ENCODE measurements at places on chromosomes 3 and 15.

DNA sequence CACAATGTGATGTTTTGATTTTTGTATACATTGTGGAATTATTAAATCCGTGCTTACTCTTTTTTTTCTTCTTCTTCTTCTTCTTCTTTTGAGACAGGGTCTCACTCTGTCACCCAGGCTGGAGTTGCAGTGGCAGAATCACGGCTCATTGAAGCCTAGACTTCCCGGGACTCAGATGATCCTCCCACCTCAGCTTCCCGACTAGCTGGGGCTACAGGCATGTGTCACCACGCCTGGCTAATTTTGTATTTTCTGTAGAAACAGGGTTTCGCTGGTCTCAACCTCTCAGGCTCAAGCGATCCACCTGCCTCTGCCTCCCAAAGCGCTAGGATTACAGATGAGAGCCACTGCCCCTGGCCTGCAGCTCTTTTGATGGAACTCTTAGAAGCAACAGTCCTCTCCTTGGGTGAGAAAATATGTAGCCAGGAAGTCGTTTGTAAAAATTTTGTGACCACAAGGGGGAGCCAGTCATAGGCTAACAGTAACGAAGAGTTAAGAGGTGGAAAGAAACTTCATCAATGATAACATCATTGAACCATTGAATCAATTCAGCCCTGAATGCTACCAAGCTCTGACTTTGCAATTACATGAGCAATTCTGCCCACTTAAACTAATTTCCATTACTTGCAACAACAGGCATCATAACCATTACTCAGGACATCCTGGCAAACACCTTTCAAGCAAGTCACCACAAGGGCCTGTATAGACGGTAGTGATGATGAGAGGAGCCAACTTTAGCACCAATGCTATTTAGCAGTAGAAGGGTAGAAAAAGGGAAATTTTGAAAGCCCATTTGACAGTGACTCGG is 16.7 kb upstream of the CMTM7 start:
- DNase-seq, result peak; percentile 43

GRCh38 chr15:97520689-97521088 is 439.8 kb upstream of the ARRDC4 start:
- DNase-seq, result no peak

DNA sequence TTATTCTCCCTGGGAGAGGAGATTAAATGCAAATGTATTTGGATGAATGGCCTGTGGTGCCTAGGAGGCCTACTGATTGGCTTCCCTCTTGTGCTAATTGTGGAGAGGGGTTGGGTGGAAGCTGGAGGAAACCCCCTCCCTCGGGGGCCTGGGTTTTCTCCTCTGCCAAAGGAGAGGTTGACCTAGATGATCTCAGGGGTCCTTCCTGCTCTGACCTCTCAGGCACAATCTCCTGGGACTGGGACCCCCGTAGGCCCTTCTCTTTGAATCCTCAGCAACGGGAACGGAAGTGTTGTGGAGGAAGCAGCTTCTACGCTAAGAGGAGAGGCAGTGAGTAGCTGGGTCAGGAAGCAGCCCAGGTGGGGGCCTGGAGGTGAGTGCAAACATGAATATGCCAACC is 40.5 kb upstream of the MAGEF1 start:
- DNase-seq, result no peak

- DNase-seq, result no peak
These were observed 25.0 kb downstream of the MITF start for GRCh38 chr3:69764121-69764741.

DNA sequence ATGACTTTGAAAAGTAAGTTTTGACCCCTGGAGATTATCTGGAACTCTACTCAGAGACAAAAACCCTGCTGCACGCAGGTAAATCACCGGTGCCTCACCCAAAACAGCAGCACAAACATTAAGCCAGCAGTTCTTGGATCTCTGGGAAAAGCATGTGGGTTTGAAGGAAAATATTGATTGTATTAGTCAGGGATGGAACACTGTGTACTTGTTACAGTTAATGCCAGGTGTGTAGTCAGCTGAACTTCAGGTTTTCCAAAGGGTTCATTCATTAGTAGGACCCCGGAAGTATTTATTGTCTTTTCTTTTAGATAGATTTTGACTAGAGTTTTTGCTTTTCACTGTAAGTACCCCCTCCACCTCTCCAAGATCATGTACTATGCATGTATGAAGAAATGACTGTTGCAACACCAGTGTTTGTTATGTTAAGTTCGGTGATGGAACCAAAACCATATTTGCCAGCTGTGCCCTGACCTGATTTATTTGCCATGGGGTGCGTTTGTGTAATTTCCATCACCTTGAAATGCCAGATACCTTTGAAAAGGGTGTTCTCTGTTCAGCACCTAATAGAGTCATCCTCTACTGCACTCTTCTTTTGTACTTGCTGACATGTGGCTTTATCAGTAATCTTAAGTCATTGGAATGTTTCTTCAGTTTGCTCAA is 14.5 kb downstream of the ARHGEF26 start:
- DNase-seq, result no peak

- DNase-seq, result no peak
These were observed 478.9 kb upstream of the GBE1 start for GRCh38 chr3:82240322-82240721.

GRCh38 chr3:177110895-177111294 is 86.4 kb downstream of the TBL1XR1 start:
- no peak for DNase-seq

GRCh38 chr3:24673596-24673995 is 178.9 kb upstream of the THRB start:
- no peak for DNase-seq

- DNase-seq, result no peak
These were observed 1.2 kb downstream of the CLSTN2 start for GRCh38 chr3:139935866-139936817.

- no peak for DNase-seq
These were observed 38.9 kb upstream of the GNB5 start for GRCh38 chr15:52230073-52230472.

- DNase-seq, result no peak
These were observed 591 bp upstream of the SLC25A20 start for GRCh38 chr3:48899273-48899672.

- DNase-seq, result no peak
These were observed 391.5 kb downstream of the RAP2B start for GRCh38 chr3:153553605-153553945.

DNA sequence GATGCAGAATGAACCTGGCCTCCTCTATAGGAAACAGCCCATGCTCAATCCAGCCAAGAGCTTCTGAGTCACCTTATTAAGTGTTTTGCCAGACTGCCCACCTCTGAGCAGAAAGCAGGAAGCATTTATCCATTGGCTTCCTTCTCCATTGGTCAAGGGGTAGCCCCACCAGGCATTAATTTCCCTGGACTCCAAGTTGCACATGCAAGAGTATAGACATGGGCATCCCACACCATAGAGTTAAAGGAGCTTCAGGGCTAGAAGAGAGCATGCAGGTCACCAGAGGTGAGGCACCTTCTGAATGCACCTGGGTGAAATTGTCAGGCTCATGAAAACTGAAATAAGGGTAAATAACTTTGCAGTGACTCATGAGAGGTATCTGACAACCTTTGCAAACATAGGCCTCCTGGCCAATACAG is 230.8 kb upstream of the STAC start:
- DNase-seq, result no peak

- no peak for DNase-seq
These were observed 4.0 kb downstream of the LAMP3 start for GRCh38 chr3:183158551-183159006.

DNA sequence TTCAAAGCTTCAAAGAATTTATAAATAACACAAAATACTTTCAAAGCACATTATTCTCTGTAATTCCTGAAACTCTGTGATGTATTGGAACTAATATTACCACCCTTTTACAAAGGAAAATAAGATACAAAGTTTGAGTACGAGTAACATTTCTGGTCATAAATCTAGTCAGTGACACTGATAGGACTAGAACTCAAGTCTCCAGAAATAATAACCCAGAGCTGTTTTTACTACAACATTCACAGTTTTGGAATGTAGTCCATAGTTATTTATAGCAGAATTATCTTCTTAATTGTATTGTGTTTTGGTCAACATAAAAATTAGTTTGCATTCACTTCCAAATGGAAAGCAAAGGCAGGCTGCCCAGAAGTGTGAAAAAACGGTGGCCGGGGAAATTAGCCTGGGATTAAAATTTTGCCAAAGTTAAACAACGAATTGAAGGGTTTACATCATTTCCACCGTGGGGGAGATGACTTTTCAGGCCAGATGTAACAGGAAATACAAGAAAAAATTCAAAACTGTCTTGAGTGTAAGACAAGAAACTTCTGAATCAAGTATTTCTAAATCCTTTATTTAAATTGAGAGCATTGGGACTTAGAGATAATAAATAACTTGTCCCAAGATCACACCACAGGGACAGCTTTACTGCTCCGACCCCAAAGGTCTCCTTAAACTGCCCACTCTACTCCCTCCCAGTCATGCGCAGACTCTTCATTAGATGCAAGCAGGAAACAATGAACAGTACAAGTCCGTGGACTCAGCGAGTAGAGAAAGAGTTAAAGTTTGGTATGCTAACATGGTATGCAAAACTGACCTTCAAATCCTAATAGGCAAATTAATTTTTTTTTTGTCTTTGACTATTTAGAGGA is 74.3 kb upstream of the VGLL4 start:
- no peak for DNase-seq

- no peak for DNase-seq
These were observed 176.6 kb downstream of the VGLL3 start for GRCh38 chr3:86814321-86814720.

DNA sequence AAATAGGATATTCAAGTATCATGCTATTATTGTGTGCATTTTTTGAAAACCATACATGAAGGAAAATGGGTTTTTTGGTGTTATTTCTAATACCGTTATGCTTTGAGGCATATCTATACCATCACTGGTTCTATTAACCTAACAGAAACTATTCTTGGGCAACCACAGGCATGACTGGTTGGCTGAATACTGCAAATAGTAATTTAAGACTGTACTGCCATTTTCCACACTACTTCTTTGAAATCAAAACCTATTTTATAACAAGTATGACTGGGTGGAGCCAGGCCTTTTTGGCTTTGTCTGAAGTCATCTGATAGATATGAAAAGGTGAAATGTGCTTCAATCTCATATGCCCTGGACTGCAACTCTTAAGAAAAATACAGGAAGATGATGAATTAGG is 115.1 kb downstream of the ULK4 start:
- no peak for DNase-seq

GRCh38 chr3:135690664-135691063 is 274.9 kb upstream of the PPP2R3A start:
- DNase-seq, result no peak

DNA sequence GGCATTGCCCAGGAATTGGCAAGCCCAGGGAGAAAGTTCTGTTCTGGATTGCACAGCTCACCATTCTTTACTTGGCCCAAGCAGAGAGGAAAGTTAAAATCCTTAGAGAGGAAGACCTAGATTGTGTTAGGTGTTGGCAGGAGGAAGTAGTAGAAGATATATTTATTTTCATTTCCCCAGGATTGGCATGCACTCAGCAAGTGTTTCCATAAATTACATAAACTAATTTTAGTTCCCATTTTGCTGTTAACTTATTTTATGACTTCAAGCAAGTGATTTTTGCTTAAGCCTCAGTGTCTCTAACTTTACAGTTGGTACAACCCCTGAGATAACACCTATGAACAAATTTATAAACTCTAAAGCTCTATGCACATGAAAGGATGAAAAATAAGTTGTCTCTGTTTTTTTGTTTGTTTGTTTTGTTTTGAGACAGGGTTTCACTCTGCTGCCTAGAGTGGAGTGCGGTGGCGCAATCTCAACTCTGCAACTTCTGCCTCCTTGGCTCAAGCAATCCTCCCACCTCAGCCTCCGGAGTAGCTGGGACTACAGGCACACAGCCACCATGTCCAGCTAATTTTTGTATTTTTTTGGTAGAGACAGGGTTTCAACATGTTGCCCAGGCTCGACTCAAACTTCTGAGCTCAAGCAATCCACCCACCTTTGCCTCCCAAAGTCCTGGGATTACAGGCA is 31.2 kb upstream of the TOP2B start:
- DNase-seq, result no peak

DNA sequence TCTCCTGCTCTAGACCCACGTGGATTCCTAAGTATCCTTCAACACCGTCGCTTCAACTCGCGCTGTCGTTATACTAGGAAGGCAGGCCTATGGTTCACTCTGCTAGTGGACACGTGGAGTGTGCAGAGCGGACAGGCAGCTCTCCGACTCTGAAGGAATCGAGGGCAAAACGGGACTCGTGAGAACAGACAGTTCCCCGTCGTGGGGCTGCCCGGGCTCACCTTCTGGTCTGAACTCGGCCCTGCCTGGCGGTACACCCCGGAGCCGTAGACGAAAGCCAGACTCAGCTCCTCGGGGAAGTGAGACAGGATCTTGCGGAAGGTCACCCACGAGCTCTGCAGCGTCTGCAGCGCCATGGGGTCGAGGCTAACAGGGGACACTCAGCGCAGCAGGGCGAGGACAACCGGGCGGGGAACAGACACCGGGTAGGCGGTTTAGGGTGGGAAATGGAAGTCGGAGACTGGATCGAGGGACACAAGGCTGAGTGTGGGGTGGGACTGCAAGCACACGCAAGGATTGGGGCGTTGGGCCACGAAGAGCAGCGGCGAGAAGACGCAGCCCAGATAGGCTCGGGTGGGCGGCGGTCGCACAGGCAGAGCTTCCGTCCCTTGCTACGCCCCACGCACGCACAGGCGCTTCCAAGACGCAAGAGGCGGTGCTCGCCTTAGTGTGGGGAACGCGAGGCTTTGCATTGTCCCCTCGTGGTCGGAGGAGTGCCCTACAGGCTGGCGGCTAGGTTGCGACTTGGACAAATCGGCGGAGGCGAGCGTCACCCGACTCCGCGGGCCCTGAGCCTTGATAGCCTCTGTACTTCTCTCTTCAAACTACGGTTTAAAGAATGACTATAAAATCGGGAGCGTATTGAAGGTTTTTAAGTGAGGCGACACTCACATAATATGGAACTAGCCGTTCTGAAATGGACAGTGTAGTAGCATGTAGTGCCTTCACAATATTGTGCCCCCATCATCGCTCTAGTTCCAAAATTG is at the start of gene TAMM41:
TSS of gene TAMM41 (minus strand) at position 605 of the 986 bp plus-strand sequence. CDS start at position 356, 249 bp downstream.
- DNase-seq, result peak; percentile 84

GRCh38 chr3:133998691-133999241 is 31.0 kb downstream of the SLCO2A1 start:
- DNase-seq, result no peak

- DNase-seq, result no peak
These were observed 146.6 kb upstream of the TPM1 start for GRCh38 chr15:62895905-62896316.

DNA sequence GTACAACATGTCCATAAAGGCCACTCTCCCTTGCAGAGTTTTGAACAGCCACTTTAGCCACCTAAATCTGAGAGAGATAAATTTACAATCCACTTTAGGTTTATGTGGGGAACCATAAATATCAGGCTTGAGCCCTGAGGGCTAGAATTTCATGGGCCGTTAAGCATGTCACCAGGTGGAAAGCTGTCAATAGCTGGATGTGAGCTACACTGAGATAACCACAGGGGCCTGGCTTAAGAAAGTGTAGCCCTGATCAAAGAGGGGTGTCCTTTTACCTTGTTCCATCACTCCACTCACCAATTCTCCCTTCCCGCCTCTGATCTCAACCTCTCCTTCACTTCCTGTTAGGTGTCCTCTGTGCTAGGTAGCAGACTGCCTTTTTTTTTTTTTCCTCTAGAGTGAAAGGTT is 172.8 kb upstream of the ICE2 start:
- DNase-seq, result no peak
